A549 treated with Mapracorat at 1 μM for 4 hours (cell line): ENCODE measurements at places on chromosomes 11 and 22. TPM values are rescaled to one million over a fixed set of nuclear protein-coding genes. Genes with fewer than 3 reads are reported as not detected.

OR9G4 gene
- total RNA-seq, result not detected in 5 replicates

CCDC81 gene
- 0.09 to 0.34 TPM (median 0.28 TPM) in 5 replicates for total RNA-seq

SGSM1 gene
- total RNA-seq, result 0.24 to 0.76 TPM (median 0.58 TPM) in 5 replicates

PLAAT4 gene
- 1.4 to 2.6 TPM (median 1.8 TPM) in 5 replicates for total RNA-seq

NEU3 gene
- 2.1 to 4.5 TPM (median 3.9 TPM) in 5 replicates for total RNA-seq

TMEM126A gene
- total RNA-seq, result 53.4 to 59.8 TPM (median 58.1 TPM) in 5 replicates

MS4A15 gene
- total RNA-seq, result not detected in 5 replicates

ME3 gene
- total RNA-seq, result 14.6 to 19.7 TPM (median 18.3 TPM) in 5 replicates
